Cortex of kidney (tissue), 1 donor: ENCODE measurements at places on chromosomes 1 and 21.

- no peak for DNase-seq
Observed at GRCh38 chr1:212635141-212635631, 26.6 kb downstream of the ATF3 start.

GRCh38 chr1:182415789-182416188 lies 15.3 kb upstream of the TEDDM1 start:
- no peak for DNase-seq

GRCh38 chr1:177984136-177984525 lies 14.3 kb upstream of the SEC16B start:
- DNase-seq: no peak

DNA sequence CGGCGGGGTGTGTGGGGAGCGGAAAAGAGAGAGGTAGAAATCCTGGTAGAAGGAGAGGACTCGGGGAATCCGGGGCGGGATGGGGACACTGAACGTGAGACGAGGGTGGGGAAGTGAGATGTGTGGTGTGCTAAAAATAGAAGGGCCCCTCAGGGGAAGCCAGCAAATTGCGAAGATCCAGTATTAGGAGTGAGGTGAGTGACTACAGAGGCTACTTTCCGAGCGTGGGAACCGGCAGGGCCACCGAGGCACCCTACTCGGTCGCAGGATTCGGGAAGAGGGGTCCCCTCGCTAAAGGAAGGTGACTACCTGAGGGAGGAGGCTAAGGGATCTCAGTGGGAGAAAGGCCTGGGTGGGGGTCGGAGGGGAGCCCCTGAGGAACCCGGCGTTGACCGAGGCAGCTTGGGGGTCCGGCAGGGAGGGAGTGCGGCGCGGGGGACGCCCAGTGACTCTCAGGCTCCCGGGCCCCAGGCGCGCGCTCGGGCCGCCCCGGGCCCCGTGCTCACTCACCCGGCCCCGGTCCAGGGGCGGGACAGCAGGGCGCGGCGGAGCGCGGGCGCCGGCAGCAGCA lies 318 bp downstream of the ALDH4A1 start:
- no peak for DNase-seq

DNA sequence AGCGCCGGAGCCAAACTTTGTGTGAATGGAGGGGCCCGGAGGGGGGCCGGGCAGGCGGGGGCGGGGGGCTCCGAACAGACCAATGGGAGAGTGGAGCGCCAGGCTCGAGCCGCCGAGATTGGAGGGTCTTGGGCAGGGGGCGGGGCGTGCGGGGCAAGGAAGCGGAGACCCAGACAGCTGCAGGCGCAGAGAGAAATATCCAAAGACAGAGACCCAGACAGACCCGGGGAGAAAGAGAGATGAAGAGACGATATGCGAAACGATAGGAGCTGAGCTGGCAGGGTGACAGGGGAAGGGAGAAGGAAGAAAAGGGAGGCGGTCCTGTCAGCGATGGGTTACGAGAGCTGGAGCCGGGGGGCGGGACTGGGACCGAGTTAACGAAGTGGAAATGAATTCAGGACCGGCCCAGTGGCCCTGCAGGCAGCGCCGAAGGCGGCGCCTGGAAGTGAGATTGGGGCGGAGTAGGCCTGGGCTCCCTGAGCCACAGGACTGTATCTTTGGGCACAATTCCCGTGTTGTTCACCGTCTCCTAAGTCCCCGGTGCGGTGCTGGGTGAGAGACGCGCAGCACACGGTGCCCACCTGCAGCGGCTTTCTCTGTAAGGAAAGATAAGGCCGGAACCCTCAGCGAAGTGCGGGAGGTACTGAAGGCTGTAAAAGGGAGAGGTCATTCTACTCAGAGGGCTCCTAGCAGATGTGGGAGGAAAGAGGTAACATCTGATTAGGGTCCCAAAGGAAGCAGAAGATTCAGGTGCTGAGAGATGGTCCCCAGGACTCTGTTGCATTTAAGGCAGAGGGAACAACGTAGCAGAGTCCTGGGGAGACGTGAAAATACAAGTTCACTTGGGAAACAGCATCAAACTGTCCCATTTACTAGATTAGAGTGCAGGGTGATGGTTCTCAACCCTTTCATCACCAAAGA lies 543 bp upstream of the KCNJ10 start:
- no peak for DNase-seq

- DNase-seq: no peak
Observed at GRCh38 chr1:105137543-105138457, 1388.1 kb downstream of the AMY1C start.

DNA sequence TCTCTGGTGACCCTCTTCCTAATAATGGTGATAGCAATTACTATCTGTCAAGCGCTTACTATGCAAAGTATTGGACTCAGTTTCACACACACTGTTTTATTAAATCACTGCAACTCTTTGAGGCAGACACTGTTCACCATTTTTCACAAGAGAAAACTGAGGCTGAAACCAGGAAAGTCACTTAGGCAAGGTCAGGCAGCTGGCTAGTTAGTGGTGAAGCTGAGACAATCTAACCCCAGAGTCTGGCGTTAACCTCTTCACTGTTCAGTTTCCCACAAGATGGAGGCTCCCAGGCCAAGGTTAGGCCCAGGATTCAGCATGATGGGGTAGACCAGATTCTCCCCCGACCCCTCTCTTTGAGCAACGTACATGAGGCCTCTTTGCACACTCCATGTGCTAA lies 4.8 kb upstream of the GJA8 start:
- DNase-seq: no peak

DNA sequence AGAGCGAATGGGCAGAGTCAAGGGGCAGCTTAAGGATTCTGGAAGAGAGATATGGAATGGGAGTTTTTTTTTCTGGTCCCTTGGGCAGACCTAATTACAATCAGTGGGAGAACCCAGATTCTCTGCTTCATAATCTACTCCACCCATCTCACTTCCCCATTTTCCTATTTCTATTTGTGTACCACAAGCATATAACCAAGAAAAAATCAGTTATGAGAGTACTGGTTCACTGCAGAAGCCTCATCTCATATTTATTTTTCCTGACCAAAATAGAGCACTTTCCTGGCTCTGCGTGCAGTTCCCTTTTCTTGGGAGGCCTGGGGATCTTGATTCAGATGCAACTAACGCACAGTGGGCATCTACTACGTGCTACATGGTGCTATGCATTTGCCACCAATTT lies 82.2 kb upstream of the SLFNL1 start:
- no peak for DNase-seq

GRCh38 chr1:162074276-162075005 lies 5.0 kb downstream of the NOS1AP start:
- DNase-seq: no peak

DNA sequence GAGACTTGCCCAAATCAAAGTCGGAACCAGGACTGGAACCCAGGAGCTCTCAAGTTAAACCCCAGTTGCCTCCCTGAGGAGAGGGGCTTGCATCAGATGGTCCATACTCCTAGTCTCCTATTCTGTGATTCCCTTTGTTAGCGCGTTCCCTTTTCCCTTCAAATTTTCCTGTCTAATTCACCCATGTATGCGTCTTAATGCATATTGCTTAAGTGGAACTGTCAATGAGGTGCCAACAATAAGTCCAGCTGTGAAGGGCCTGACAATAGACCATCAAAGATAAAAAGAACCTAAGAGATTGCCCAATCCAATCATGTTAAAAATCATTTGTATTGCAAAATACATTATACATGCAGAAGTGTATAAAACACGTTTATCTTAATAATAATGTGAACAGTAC lies 634 bp upstream of the SPATA6 start:
- no peak for DNase-seq

DNA sequence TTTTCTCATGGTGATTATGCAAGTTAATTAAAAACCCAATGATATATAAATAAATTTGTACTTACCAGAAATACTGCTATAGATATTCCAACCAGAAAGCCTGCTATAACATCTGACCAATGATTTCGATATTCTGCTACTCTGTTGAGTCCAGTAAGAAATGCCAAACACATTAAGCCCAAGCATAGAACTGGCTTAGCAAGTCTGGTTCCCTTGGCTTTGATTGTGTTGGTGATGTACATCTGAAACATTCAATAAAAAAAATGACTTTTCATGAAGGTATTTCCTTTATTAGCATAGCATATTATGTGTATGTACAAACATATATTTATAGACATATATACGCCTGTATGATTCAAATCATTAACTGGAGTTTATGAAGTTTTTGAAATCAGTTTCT lies 82.8 kb downstream of the PLPPR5 start:
- no peak for DNase-seq

- DNase-seq: no peak
Observed at GRCh38 chr21:34989337-34990151, 59.6 kb downstream of the RUNX1 start.

DNA sequence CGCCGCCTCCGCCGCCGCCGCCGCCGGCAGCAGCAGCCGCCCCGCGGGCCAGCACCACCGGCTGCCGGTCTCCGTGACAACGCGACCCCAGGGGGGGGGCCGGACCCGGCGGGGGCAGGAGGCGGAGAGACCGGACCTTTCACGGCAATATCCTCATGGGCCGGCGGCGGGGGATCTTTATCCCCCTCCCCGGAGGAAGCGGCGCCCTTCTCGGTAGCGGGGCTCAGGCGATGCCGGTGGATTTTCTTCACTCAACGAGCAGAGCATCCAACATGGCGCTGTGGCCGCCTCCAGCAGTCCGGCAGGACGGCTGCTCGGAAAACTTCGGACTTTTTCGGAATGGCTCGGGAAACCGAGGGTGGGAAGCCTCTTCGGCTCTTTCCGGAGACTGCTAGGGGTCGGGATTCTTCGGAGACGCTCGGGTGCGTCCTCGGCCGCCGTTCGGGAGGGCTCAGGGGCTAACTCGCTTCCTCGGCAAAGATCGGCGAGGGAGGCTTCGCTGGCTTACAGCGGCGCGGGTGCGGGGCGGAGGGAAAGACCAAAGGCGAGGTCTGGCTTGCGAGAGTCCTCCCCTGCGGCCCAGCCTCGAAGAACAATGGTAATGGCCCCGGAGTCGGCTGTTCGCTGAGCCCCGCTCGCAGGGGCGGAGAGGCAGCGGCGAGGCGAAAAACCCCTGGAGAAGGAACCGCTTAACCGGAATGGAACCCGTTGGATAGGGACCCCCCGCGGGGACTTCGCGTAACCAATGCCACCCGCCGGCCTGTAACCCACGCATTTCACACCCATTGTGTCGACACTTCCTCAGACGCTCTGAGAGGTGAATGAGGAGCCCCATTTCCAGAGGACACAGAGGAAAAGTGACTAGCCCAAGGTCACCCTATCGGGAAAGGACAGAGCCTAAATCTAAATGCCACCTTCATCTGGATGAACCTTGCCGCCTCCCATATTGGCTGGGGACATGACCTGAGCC lies at the start of gene EIF4G3:
Gene EIF4G3, minus strand, starts transcription at position 312 of the 970 bp plus-strand sequence. CDS start 174,155 bp downstream, outside the sequence.
- DNase-seq: peak; percentile 60

DNA sequence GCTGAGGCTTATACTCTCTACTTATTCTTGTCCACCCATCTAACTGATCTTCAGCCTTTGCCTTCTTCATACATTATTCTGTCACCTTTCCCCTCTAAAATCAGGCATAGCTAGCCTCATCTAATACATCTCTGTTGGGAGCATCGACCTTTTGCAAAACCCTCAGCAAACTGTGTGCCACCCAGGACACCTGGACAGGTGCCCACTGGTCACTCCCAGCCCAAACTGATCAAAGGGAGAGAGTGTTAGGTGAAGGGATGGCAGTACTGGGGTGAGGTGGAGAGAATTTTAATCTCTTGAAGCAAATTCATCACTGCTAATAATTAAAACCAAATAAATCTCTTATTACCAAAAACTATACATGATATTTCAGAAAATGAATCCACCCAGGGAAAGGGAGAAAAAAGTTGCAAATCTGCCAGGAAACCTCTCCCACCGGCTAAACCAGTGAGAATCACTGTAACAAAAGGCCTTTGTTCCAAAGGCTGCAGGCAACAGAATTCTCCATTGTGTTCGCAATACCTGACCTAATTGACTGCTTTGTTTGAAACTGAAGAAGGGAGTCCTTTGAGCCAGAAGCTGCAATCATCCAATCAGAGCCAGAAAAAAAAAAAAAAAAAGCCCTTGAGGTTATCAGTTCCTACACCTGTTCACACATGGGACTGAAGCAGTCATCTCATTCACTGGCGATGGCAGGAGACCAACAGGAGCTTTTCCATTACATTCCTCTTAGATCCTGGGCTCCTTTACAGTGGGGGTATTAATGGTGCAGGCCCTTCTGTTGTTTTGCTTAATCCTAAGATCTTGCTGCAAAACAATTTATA lies 172.6 kb downstream of the APP start:
- DNase-seq: no peak

DNA sequence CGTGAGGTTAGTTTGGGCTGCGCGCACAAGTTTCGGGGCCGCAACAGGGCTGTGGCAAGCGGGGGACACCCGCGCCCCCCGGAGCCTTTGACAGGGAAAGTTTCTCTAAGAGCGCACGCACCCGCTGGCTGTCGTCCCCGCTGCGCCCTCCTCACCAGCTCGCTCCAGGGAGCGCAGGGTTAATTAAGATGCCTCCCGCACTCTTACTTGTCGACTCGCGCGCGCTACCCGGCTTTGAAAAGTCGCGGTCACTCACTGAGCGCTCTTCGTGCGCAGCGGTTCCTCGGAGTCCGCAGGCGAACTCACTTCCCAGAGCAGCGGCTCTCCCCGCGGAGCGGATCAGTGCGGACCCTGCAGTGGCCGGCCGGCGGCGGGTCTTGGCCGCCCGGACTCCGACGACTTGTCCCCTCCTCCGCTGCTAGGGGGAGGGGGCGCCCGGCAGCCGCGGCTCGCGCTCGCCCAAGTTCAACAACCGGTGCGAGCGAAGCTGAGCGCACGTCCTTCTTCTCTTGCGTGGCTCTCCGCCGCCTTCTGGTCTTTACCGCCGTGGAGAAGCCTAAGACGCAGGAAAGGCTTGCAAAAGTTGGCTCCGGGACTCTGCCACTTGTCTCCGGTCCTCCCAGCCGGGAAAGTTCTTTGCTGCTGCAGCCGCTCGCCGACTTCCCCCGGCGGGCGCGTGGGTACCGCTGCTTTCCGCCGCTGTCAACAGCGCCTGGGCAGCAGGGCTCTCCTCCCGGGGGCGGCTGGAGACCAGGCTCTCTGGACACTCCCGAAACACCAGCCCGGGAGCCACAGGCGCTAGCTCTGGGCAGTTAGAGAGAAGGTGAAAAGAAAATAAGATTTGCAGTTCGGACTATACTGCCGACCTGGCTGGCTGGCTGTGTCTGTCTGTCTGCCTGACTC lies 506 bp downstream of the JUN start:
- no peak for DNase-seq
